ENCODE measurements at places on chromosomes 16 and 17.

DNA sequence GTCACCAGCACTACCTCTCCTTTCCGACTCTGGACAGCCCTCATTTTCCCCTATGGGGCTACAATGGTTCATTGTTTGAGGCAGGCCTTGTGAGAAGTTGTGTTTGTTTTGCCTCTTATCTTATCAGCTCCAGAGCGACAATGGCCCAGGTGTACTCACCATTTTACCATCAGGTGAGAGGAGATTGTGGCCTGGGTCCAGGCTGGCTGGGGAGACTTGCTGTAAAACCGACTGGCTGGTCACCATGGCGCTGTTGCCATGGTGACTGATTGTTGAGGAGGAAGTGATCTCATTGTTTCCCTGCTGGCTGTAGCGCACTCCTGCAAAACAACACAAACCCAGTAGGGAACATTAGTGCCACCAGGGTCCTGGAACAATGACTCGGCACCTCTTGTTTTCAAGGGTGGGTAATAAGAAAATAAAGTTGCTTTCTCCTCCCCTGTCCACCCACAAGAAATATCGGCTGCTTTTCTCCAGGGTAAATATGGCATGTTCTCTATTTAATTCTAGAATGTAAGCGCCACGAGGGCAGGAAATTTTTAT lies 34.4 kb downstream of the HNF1B start:
- DNase-seq: no peak

GRCh38 chr17:63041251-63041650 lies 75.2 kb downstream of the TANC2 start:
- no peak for DNase-seq

- no peak for DNase-seq
These were observed 46.2 kb downstream of the MIS12 start for GRCh38 chr17:5532581-5532980.

DNA sequence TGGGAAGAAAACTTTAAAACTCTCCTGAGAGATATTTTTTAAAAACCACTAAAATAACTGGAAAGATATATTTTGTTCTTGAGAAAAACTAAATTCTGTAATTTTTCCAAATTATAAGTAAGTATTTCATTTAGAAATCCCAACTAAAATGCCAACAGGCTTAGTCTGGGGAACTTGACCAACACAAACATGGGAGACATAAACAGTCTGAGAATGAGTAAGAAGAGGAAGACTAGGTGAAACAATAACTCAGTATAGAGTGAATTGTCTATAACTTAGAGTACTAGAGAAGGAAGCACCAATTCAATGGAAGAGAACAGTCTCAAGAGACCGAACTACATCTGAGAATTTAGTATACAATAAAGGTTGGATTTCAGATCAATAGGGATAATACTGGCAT lies 2.9 kb downstream of the CMTM1 start:
- no peak for DNase-seq

DNA sequence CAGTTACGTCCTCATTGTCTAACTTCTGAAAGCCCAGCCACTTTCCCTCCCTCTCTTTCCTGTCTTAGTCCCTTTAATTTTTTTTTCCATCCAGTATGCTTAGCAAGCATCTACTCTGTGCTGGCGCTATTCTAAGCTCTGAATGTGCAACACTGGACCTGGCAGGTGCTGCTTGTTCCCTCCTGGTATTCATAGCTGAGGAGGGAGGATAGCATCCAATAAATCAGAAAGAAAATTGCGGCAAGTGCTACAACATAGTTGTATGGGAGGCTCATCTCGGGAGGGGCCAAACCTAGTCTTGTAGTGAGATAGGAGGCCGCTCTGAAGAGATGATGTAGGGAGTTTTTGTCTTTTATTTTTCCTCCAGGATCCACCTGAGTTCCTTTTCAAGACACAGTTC lies 457.3 kb upstream of the HSBP1 start:
- no peak for DNase-seq

- DNase-seq: no peak
These were observed 55.1 kb downstream of the WNT3 start for GRCh38 chr17:46763416-46763815.

DNA sequence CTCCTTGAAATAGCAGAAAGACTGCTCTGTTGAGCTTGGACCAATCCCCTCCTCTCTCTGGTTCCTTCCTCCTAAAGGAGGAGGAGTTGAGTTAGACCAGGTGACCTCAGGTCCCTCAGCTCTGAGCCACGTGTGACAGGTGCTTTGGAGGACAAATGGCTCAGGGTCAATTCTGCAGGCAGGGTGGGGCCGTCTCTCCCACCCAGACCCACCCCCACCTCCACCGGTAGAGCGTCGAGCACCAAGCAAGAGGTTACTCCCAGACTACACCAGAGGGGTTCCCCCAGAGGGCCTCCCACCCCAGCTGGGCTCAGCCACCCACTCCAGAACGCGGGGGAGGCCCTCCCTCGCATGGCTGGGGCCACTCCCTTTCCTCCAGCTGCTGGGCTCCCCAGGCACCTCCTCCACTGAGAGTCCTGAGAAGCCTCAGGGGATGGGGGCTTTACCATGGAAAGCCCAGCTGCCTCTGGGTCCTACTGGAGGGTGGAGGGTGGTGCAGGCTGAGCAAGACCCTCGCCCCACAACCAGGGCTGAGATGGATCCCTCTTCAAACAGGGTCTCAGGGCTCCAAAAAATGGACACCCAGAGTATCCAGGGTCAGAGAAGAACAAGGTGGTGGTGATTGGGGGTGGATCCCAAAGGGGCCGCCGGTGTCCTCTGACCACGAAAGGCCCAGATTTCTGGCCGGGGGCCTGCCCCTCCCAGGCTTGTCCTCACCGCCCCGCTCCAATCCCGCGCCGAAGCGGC lies 7.6 kb downstream of the MYO1C start:
- peak; percentile 37 for DNase-seq

- no peak for DNase-seq
These were observed 94.9 kb downstream of the TMEM132E start for GRCh38 chr17:34673995-34674890.

- DNase-seq: no peak
These were observed 673.7 kb downstream of the CDH8 start for GRCh38 chr16:61362585-61362984.

- no peak for DNase-seq
These were observed 14.4 kb downstream of the RIPOR1 start for GRCh38 chr16:67543036-67543435.
